ENCODE measurements at places on chromosomes 5 and 9. TPM values are rescaled to one million over a fixed set of nuclear protein-coding genes. Genes with fewer than 3 reads are reported as not detected.
A peak's percentile ranks its signal among the peaks of the same experiment; 100 is the strongest.

Gene OR1N1
- not detected for total RNA-seq

GRCh38 chr5:168984135-168984675, 316.7 kb downstream of the SLIT3 start:
- H3K27me3 ChIP-seq = no peaks in the 10 kb centered on the region
- H3K4me1 ChIP-seq = no peaks in the 10 kb centered on the region
- DNase-seq = no peak
- H3K27ac ChIP-seq = no peak overlapping the region

Gene NME5
- total RNA-seq = not detected

Gene QSOX2
- total RNA-seq = 11.7 TPM

Gene INSL6
- not detected for total RNA-seq

- no peaks in the 10 kb centered on the region for H3K4me1 ChIP-seq
- peak; percentile 45 for DNase-seq
- H3K36me3 ChIP-seq = no peaks in the 10 kb centered on the region
- H3K4me3 ChIP-seq = no peak overlapping the region
- no peak overlapping the region for H3K27ac ChIP-seq
- no peaks in the 10 kb centered on the region for H3K27me3 ChIP-seq
These were observed 46.3 kb downstream of the FSTL4 start for GRCh38 chr5:133565993-133566392.

GRCh38 chr9:21813575-21814473, 11.4 kb downstream of the MTAP start:
- no peaks in the 10 kb centered on the region for H3K27me3 ChIP-seq
- H3K4me1 ChIP-seq = peaks cover 50% of the 10 kb centered on the region
- H3K36me3 ChIP-seq = peaks cover 24% of the 10 kb centered on the region
- DNase-seq = peak; percentile 87
- H3K4me3 ChIP-seq = no peak overlapping the region

DNA sequence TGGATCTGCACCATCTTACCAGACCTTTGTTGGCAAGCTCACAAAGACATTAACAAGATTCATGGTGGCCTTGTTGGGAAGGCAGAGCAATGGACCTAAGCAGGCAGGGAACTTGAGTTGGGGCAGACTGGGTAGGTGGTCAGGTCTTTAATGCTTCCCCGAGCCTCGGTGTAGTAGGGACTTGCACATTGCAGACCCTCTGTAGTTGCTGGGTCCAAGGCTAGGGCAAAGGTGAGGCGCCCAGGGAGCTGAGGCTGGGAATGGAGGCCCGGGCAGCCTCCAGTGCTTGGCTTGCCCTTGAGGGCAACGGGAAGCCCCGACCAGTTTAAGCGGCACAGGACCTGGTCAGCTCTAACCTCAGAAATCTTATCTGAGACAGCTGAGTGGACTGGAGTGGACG, 24.1 kb downstream of the NKX2-5 start:
- DNase-seq = no peak
- no peak overlapping the region for H3K4me3 ChIP-seq
- H3K4me1 ChIP-seq = no peaks in the 10 kb centered on the region

DNA sequence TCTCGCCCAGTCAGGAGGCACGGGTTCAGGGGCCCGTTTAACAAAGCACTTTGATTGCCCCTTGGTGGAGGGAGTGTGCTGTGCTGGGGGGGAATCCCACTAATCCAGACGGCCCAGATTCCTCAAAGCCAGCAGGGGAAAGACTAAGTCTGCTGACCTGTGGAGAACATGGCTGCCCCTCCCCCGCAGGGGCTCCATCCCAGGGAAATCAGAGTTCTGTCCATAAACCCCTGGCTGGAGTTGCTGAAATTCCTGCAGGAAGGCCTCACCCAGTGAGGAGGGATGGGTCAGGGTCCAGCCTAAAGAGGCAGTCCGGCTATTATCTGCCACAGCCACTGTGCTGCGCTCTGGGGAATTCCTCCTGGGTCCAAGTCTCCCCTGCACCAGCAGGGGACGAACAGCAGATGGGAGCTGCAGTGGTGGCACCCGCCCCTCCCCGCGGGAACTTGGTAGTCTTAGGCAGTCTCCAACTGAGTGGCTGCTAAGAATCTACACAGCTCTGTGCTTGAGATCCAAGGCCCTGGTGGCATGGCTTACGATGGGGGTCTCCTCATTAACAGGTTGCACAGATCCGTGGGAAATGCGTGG, 174.0 kb upstream of the DAB2 start:
- DNase-seq = no peak
- no peaks in the 10 kb centered on the region for H3K36me3 ChIP-seq
- no peaks in the 10 kb centered on the region for H3K27me3 ChIP-seq
- no peak overlapping the region for H3K27ac ChIP-seq
- H3K4me1 ChIP-seq = 0 out of 2 replicates have a peak, but pooled peaks cover 3% of the 10 kb centered on the region
- no peak overlapping the region for H3K4me3 ChIP-seq

DNA sequence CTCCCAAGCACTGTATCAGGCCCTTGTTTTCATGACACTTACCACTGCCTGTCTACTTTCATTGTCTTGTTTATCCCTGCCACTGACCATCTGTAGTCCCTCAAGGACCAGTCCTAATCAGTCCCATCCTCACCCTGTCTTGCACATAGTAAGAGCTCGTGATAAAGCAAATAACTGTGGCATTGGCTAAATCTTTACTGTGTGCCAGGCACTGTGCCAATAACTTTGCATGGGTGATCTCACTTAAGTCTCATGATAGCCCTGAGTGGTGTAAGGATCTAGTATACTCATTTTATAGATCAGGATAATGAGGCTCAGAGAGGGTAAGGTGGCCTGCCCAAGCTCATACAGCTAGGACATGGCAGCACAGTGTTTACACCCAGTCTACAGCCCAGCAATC, 5.6 kb downstream of the CDX1 start:
- H3K4me3 ChIP-seq = no peak overlapping the region
- no peaks in the 10 kb centered on the region for H3K36me3 ChIP-seq
- peak; percentile 51 for DNase-seq
- H3K27ac ChIP-seq = no peak overlapping the region

DNA sequence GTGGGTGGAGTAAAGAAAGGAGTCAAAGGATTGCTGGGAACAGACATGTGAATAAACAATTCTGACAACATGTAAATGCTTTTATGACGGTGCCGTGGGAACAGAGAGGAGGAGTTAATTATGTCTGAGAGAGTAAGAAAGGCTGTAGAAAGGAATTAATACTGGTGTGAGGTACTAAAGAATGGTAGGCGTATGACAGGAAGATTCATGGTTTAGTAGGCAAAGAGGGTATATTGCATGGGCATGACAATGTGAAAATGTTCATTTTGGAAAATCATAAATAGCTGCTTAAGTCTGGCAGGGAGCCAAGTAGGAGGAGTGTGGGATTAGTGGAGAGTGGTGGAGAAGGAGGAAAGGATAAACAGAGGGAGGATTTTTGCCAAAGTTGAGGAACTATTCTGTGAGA, 19.7 kb downstream of the NAA35 start:
- no peak overlapping the region for H3K4me3 ChIP-seq
- H3K27me3 ChIP-seq = no peaks in the 10 kb centered on the region
- H3K36me3 ChIP-seq = peaks cover 40% of the 10 kb centered on the region
- H3K4me1 ChIP-seq = no peaks in the 10 kb centered on the region

DNA sequence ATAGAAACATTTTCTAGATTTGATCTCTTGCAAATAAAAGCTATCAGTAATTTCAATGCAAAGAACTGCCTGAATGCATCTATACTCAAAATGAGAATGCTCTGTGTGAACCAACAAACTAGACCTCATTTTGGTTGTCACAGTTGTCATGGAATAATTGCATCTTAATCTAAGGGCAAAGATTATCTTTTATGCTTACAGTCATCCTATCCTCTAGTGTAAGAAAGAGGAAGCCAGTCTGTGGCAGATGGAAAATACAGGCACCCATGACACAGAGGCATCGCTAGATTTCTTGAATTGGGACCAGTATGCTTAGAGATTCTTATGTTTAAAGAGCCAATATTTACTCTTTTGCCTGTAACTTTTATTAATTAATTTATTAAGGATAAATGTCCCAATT, 95.0 kb downstream of the MACIR start:
- DNase-seq = no peak
- H3K36me3 ChIP-seq = no peaks in the 10 kb centered on the region
- no peaks in the 10 kb centered on the region for H3K4me1 ChIP-seq
- no peaks in the 10 kb centered on the region for H3K27me3 ChIP-seq
- H3K4me3 ChIP-seq = no peak overlapping the region
- no peak overlapping the region for H3K27ac ChIP-seq

- peaks cover 8% of the 10 kb centered on the region for H3K4me1 ChIP-seq
- H3K36me3 ChIP-seq = no peaks in the 10 kb centered on the region
- no peak overlapping the region for H3K4me3 ChIP-seq
- H3K27ac ChIP-seq = no peak overlapping the region
These were observed 57.9 kb upstream of the SIMC1 start for GRCh38 chr5:176180339-176180738.

DNA sequence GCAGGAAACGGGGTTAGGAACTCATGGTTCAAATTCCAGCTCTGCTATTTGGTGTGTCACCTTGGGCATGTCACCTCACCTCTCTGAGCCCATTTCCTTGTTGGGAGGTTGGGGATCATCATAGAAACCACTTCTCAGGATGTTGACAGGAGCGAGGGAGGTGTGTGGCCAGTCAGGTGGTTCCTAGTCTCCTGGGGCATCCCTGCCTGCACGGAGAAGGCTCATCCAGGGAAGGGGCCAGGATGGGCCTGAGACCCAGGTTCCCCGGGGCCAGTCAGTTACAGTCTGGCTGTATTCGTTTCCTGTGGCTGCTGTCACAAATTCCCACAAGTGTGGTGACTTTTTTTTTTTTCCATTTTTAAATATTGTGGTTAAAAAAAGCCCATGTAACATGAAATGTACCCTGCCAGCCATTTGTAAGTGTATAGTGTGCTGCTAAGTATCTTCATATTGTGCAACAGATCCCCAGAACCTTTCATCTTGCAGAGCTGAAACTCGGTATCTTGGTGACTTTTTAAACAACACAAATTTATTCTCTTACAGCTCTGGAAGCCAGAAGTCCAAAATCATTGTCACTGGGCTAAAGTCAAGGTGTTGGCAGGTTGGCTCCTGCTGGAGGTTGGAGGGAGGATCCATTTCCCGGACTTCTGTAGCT, 78.7 kb upstream of the UNC5A start:
- no peak for DNase-seq
- H3K36me3 ChIP-seq = no peaks in the 10 kb centered on the region
- H3K4me3 ChIP-seq = no peak overlapping the region
- peaks cover 55% of the 10 kb centered on the region for H3K27me3 ChIP-seq
- H3K27ac ChIP-seq = no peak overlapping the region

Gene BNC2
- 18.5 TPM for total RNA-seq

DNA sequence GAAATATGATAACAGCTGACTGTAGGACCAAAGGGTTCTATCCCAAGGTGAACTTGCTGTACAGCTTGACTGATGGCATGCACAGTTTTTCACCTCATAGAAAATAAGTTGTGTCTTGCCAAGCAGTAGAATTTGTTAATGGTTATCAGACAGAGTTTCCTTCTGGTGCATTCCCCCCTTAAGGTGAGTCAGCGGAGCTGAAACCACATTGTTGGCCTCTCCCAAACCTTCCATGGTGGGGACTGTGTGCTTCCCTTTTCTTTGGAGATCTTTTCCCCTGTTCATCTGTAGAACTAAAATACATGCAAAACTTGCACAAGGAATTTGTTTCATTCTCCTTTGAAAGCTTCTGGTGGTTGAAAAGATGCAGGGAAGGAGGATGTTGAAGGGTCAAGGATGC, 179.8 kb downstream of the FGF1 start:
- no peaks in the 10 kb centered on the region for H3K27me3 ChIP-seq
- DNase-seq = peak; percentile 46
- H3K27ac ChIP-seq = no peak overlapping the region
- peaks cover 8% of the 10 kb centered on the region for H3K4me1 ChIP-seq
- no peaks in the 10 kb centered on the region for H3K36me3 ChIP-seq

DNA sequence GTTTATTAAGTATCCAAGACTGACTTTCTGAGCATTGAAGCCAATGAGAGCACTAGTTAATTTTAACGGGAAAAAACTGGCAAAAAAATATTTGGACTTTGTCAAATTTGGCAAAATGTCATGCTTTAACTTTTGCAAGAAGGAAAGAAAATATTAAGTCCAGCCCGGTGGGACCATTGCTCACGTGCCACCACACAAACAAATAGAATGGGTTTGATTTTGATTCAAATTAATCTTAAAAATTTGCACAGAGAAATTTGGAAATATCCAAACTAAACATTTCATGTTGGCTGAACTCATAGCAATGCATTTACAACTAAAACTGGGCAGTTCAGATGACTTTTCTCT, 302.2 kb downstream of the EBF1 start:
- no peak for DNase-seq
- no peaks in the 10 kb centered on the region for H3K27me3 ChIP-seq
- no peak overlapping the region for H3K4me3 ChIP-seq
- no peak overlapping the region for H3K27ac ChIP-seq
- H3K4me1 ChIP-seq = peaks cover 6% of the 10 kb centered on the region
- no peaks in the 10 kb centered on the region for H3K36me3 ChIP-seq

Gene DIPK1B
- total RNA-seq = not detected

Gene LCN15
- total RNA-seq = not detected

DNA sequence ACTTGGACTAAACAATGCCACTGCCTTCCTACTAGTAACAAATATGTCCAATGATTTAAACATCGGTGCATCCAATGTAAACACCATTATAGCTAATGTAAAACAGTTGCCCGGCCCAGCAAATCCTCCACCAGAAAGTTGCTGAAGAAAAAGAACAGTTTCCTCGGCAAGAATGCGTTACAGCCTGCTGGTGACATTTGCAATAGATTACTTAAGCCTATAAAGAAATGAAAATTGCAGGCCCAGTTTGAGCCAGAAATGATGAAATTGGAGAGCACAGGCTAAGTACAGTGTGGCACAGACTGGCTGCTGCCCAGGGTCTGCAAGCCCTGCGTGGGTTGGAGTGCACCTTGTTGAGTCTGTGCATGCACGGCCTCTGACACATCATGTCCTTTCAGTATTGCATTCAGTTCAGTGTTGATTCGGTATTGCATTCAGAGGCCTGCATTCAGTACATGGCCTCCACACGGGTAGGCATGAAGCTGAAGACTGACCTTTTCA, 406.0 kb upstream of the KLF4 start:
- DNase-seq = peak; percentile 81
- H3K36me3 ChIP-seq = no peaks in the 10 kb centered on the region
- H3K27me3 ChIP-seq = no peaks in the 10 kb centered on the region
- H3K27ac ChIP-seq = peak overlapping the region; percentile 35
- no peak overlapping the region for H3K4me3 ChIP-seq

DNA sequence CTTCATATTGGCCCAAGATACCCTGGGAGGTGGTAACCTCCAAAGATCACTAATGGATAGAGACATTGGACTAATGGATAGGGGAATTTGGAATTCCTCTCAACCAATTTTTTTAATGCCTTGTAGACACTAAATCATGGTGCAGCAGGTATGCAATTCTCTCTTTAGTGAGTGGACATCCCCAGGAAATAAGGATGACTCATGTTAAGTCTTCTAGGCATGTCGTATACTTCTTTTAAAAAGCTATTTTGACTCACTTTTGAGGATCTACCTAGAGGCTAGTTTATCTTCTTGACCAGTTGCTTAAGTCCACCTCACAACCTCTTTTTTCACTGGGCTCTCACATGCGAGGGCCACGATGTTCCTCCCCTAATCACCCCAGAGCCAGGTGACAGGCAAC, 211.6 kb upstream of the CDH12 start:
- H3K4me3 ChIP-seq = no peak overlapping the region
- H3K36me3 ChIP-seq = no peaks in the 10 kb centered on the region
- no peak for DNase-seq
- no peaks in the 10 kb centered on the region for H3K4me1 ChIP-seq
- H3K27me3 ChIP-seq = no peaks in the 10 kb centered on the region

Measured in GM23248 (cell line).